ENCODE measurements at places on chromosomes 13 and 19. TPM values are rescaled to one million over a fixed set of nuclear protein-coding genes. Genes with fewer than 3 reads are reported as not detected.

TMEM145 gene
- not detected for total RNA-seq

ZNF576 gene
- total RNA-seq = 13.4 TPM

CLEC11A gene
- total RNA-seq = 64.9 TPM

GJB2 gene
- 0.29 TPM for total RNA-seq

MBD3L2B gene
- total RNA-seq = not detected

KCNRG gene
- 2.6 TPM for total RNA-seq

SPRY2 gene
- 20.1 TPM for total RNA-seq

COMP gene
- 0.15 TPM for total RNA-seq

CAPN12 gene
- 0.15 TPM for total RNA-seq

HCN2 gene
- 1.7 TPM for total RNA-seq

EXOC3L2 gene
- not detected for total RNA-seq

LYPD5 gene
- total RNA-seq = 1.7 TPM

C13orf46 gene
- total RNA-seq = 0.50 TPM

ZNF610 gene
- total RNA-seq = 2.9 TPM

IGFL3 gene
- total RNA-seq = not detected

FGF21 gene
- not detected for total RNA-seq

KLHL1 gene
- total RNA-seq = not detected

ZNF468 gene
- total RNA-seq = 19.4 TPM

OR7A5 gene
- not detected for total RNA-seq

Measured in smooth muscle cell of trachea (primary cell).